ENCODE measurements at places on chromosomes 7 and 10. TPM values are rescaled to one million over a fixed set of nuclear protein-coding genes. Genes with fewer than 3 reads are reported as not detected.

Gene KBTBD2
- total RNA-seq = 70.1 TPM

Gene DTX2
- 14.4 TPM for total RNA-seq

Gene PLPP4
- 0.19 TPM for total RNA-seq

Gene PODXL
- 13.8 TPM for total RNA-seq

Gene DNAJC1
- 29.9 TPM for total RNA-seq

Gene LEP
- total RNA-seq = not detected

Gene KIF20B
- 4.3 TPM for total RNA-seq

Gene MICALL2
- total RNA-seq = 25.4 TPM

Gene ADIRF
- total RNA-seq = 0.57 TPM

GRCh38 chr10:43211030-43211429 lies 55.8 kb downstream of the RASGEF1A start:
- no peak for DNase-seq

GRCh38 chr7:11748884-11749283 lies 83.1 kb downstream of the THSD7A start:
- DNase-seq = no peak

GRCh38 chr7:90777041-90777440 lies 180.9 kb downstream of the CDK14 start:
- DNase-seq = no peak

GRCh38 chr10:115941361-115941771 lies 331.6 kb downstream of the GFRA1 start:
- no peak for DNase-seq

DNA sequence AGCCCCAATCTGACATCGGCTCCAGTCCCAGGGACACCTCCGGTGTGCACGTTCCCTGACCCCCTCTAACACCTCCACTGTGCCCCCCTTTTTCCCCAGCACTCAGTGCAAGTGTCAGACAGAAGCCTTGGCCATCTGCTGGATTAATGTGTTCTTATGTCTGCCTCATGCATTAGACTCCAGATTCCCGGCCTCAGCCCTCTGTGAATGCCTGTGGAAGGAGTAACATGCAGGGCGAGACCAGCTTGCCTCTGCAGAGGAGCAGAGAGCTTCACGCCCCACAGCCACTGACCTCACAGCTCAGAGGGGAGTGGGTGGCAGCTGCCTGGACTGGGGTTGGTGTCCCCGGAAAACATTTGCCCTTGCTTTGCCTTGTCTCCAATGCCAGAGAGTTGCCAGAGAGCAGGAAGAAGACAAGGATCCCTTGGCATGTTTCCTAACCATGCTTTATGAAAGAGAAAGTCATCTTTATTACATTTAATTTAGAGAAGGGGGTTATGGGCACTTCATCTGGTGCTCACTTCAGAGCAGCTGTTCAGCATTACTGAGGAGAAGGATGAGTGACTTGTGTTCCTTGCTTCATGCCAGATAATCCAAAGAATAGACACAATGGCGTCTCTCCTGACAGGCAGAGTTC lies 91.6 kb upstream of the CXCL12 start:
- DNase-seq = peak; percentile 32

DNA sequence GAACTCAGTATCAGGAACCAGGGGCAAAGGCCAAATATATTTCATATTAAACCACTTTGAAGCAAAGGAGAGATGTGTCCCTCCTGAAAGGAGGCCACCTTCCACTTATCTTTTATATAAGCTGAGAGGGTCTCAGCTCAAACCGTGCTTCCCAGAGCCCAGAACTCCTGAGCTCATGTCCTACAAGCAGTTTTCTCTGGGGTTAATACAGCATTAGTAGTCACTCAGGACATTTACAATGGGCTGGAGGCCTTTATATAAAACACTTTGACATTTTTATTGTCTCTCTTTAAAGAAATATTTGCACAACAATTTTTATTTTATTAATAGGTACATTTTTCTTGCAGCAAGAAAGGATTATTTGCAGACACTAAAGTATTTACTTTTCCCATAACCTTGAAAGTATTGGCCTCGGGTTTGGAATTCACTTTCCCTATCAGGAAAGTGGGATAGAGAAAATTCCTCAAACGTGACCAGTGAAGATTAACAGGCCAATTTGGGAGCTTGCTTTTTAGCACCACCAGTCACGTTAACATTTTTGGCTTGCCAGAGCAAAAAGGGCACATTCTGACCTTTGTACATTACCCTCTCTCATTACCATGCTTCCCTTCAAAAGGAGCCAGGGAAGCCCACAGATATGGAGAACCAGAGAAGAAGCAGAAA lies 464.9 kb upstream of the NRP1 start:
- no peak for DNase-seq

GRCh38 chr10:121792198-121792597 lies 135.6 kb downstream of the ATE1 start:
- DNase-seq = no peak

DNA sequence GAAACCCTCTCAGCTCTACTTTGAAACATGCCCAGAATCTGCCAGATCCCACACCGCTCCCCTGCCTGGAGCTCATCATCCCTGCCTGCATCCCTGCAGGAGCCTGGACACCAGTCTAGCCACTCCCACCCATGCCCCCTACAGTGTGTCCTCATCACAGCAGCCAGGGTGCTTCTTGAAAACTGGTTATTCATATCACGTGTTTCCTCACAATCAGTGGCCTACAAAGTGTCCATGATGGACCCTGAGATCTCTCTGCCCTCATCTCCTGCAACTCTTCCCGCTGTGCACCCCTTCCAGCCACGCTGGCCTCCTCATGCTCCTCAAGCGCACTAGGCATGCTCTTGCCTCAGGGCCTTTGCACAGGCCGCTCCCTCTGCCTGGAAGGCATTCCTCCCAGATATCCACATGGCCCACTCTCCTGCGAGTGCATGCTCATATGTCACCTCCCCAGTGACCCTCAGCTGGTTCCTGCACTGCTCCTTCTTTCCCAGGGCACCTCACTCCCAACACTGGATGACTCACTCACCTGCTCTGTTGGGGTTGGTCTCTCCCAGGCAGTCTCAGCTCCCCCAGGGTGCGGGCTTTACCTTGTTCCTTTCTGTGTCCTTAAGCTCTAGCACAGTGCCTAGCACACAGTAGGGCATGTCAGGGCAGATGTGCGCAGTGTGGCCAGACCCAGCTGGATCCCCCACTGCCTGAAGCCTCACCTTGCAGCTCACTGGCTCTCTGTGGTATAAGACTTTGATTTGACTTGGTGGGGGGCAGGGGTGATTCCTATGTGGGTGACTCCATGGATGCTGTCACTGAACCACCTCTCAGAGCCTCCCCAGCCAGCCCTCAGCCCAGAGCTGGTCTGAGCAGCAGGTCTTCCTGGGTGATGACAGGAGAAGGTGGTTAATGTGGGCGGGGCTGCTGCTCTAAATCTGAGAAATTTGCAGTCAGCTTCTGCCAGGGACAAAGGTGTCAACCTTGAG lies 37.3 kb downstream of the CDH23 start:
- DNase-seq = no peak

- no peak for DNase-seq
Measured at GRCh38 chr10:22723343-22723779, 9.0 kb upstream of the PIP4K2A start.

DNA sequence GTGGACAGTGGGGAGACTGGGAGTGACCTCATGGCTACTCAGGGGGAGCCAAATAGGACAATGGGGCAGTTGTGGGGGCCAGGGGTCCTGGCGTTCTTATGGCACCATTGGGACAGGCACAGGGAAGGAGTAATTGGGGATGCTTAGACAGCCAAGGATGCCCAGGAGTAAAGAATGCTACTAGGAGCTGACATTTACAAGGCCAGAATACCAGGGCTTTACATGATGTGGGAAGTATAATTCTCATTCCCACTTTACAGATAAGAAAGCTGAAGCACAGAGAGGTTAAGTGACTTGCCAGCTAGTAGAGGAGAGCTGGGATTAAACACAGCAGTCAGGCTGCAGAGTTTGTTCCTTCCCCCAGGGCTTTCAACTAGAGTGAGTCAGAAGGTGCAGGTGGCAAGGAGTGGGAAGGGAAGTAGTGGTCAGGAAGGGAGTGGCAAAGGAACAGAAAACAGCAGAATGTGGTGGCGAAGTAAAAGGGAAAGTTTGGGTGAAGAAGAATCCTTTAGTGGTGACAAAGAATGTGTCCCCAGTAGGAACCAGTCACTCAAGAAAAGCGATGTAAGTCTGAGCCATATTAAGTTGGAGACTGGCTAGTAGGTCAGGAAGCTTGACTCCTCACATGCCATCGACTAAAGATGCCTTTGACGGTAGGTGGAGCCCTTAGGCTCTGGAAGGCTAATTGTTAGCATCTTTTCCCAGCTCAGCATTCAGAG lies 32.8 kb downstream of the CPVL start:
- peak; percentile 42 for DNase-seq

- no peak for DNase-seq
Measured at GRCh38 chr10:49737474-49738201, 24.5 kb downstream of the OGDHL start.

- peak; percentile 29 for DNase-seq
Measured at GRCh38 chr10:2925631-2926030, 141.7 kb upstream of the PFKP start.

DNA sequence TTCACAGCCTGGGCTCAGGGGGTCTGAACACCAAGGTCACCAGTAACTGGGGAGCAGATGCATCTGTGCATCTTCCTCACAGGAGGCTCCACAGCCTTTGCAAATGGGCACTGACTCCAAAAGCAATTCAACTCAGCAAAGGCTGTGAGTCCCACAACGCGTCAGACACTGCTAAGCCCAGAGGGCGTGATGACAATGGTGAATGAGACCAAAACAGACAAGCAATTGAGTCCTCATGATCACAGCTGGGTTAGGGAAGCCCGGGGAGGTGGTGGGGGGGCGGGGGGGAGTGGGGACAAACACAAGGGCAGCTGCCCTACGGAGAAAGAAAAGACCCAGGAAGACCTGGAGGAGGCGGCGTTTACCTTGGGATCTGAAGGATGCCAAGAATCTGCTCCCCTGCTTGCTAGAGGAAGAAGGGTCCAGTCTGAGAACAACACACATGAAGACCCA lies 61.6 kb upstream of the RNF32 start:
- no peak for DNase-seq

- no peak for DNase-seq
Measured at GRCh38 chr10:101615525-101616116, 27.5 kb downstream of the DPCD start.

DNA sequence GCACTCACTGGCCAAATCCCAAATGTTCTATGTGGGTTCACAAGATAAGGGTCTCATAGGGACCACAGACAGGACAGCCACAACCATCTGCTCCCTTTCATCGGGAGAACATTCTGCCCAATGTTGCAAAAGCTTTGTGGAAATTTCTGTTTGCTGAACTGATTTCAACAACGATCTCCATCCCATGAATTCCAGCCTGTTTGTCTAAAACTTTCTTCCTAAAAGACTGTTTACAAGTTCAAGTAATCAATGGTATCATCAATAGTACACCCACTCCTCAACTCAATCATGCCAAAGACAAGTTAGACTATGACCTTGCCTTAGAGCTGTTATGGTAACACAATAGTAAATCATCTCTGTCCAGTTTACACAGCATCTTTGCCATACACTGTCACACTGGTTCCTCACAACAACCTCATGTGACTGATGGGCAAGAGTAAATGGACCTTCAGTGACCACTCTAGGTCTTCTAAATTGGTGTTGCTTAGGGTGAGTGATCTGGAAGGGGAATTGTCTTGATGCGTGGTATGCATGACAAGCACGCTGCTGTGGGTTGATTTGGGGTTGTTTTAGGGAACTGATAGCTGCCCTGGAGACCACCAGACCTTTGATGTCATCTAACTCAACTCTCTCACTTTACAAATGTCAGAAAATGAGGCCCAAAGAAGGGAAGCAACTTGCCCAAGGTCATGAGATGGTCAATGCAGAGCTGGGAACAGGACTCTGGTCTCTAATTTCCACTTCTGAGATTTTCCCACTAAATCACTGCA lies 95.1 kb downstream of the PPP1R3C start:
- no peak for DNase-seq

DNA sequence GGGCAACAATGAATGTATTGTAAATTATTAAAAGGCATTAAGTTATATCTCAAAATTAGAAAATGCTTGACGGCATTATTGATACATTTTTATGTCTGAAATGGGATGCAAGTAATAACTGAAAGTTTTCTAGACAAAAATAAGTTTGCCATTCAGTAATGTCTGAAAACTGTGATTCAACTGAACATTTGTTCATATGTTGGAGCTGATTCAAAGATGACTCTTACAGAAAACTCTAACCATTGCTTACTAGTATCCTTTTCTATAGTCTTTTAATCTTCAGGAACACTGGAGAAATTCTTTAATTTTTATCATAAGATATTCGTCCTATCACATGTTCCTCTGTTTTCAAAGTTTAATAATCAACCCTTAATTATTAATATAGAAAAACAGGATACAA lies 71.1 kb upstream of the TFEC start:
- DNase-seq = no peak

- peak; percentile 64 for DNase-seq
Measured at GRCh38 chr10:109914966-109915365, 8.3 kb downstream of the XPNPEP1 start.

GRCh38 chr10:74705358-74705980 lies 120.9 kb upstream of the KAT6B start:
- no peak for DNase-seq

DNA sequence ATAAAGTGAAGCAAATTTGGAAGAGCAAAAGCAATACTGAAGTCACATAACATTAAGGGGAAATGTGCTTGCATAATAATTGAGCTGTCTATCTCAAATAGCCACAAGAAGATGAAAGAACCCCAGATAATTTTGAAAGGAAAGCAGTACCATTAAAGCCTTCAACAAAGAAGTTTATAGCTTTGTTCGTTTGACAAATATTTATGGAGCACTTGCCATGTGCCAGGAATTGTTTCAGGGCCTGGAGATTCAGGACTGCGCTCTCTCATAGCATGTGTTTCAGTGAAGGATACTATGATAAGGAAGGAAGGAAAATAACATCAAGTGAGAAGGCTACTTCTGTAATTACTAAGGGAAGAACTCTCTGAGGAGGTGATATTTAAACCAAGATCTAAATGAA lies 212.3 kb upstream of the CSTF2T start:
- no peak for DNase-seq

DNA sequence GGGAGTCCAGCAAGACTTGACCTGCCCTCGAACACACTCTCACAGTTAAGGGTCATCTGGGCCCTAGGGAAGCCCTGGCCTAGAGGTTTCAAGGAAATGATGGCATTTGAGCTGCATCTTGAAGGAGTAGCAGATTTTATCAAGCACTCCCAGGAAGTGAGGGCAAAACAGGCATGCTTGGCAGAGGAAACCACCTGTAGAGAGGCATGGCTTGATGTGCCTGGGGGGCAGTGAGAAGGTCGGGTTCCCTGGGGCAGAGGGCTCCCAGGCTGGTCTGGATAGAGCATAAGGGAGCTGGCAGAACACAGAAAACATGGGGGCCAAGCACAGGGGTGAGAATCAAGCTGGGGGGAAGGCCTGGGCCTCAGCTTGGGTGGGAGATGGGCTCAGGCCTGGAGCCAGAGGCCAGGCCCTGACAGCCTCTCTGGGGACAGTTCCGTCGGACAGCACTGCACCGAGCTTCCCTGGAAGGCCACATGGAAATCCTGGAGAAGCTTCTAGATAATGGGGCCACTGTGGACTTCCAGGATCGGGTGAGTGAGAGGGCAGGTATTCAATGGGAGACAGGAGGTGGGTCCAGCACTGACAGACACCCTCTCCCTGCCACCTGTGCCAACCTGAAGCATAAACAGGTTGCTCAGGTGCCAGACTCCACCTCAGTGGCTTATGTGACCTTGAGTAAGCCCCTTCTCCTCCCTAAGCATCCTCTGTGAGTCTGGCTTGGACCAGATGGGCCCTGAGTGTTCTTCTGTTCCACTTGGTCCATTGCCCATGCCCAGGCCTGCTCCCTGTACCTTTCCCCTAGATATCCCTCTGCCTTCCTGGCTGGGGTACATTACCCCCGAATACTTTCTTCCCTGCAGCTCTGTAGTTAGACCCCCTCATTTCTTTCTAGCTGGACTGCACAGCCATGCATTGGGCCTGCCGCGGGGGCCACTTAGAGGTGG lies 3.5 kb upstream of the HOGA1 start:
- DNase-seq = no peak

GRCh38 chr10:52979295-52979990 lies 206.9 kb upstream of the MBL2 start:
- DNase-seq = no peak

All from myocyte (in vitro differentiated cells).